Urothelium cell line (cell line): ENCODE measurements at places on chromosomes 11 and 22.

DNA sequence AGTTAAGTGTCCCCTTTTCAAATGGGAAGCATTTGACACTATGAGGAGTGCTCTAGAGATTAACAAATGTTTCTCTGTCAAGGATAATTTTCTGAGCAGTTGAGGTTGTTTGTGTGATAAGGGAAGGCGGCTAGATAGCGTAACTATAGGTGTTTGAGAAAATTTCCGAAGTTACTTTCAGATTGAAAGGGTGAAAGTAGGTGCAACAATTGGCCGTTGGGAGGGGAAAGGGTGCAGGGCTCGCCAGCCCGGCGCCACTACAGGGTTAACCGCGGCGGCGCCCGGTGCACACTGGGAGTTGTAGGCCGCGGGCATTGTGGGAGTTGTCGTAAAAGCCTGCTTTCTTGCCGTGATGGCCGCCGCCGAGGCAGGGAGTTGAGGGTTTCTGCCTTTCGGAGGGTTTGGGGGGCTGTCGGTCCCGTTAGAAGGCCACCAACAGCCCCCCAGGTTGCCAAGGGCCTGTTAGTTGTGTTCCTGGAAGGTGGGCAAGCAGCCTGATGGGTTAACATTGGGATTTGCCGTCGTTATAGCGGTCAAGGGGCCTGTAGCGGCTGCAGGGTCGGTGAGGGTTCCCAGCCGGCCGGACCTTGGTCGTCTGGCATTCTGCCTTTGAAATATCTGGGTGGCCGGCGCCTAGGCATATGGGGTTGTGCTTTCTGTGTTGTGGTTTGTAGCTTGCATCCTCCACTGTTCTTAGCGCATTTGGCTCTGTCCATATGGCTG is 36.5 kb upstream of the HSD17B12 start:
- DNase-seq, result peak; percentile 91

- DNase-seq, result no peak
Observed at GRCh38 chr11:120510406-120511115, 987 bp upstream of the GRIK4 start.

DNA sequence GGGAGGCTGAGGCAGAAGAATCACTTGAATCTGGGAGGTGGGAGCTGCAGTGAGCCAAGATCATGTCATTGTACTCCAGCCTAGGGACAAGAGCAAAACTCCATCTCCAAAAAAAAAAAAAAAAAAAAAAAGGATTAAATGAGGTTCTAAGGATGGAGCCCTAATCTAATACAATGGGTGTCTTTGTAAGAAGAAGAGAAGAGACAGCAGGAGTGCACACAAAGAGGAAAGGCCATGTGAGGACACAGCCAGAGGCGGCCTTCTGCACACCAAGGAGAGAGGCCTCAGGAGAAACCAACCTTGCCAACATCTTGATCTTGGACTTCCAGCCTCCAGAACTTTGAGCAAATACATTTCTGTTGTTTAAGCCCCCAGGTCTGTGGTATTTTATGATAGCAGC is 66.6 kb upstream of the CECR2 start:
- no peak for DNase-seq

- no peak for DNase-seq
Observed at GRCh38 chr11:33258631-33259205, 1.5 kb downstream of the HIPK3 start.

GRCh38 chr11:44017443-44018126 is 30.2 kb upstream of the ACCSL start:
- no peak for DNase-seq

DNA sequence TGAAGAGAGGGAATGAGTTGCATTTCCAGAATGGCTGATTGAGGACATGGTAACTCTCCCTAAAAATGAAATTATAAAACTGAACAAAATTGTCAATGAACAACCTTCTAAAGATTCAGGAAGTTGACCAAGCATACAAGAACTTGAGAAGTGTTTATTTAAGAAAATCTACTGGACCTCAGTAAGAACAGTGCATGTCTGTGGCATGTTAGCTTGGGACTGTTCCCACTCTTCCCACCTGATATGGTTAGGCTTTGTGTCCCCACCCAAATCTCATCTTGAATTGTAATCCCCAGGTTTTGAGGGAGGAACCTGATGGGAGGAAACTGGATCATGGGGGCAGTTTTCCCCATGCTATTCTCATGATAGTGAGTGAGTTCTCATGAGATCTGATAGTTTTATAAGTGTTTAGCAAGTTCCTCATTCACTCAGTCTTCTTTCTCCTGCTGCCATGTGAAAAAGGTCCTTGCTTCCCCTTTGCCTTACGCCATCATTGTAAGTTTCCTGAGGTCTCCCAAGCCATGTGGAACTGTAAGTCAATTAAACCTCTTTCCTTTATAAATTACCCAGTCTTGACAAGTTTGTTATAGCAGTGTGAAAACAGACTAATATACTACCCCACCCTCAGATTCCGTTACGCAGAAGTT is 15.4 kb downstream of the MS4A13 start:
- no peak for DNase-seq

- no peak for DNase-seq
Observed at GRCh38 chr11:78933350-78933749, 358.7 kb upstream of the NARS2 start.

- DNase-seq, result no peak
Observed at GRCh38 chr11:46279126-46280099, 2.0 kb downstream of the CREB3L1 start.

DNA sequence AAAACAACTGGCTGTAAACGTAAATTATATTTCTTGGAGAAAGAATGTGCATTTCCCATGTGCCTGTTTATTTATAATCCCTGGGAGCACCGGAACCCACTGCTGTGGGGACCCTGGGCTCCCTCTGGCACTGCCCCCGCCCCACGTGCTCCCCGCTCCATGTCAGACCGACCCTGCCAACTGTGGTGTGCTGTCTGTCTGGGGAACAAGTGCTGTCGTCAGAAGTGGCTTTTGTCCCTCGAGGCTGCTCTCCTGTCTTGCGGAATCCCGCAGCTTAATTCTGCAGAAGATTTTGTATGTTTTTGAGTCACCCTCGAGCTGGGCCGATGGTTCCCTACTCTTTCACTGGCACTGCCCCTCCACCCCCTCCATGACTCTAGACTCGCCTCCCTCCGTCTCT is 2.4 kb downstream of the LRRC10B start:
- DNase-seq, result no peak

- peak; percentile 94 for DNase-seq
Observed at GRCh38 chr22:38718414-38718813, 12.7 kb downstream of the GTPBP1 start.

DNA sequence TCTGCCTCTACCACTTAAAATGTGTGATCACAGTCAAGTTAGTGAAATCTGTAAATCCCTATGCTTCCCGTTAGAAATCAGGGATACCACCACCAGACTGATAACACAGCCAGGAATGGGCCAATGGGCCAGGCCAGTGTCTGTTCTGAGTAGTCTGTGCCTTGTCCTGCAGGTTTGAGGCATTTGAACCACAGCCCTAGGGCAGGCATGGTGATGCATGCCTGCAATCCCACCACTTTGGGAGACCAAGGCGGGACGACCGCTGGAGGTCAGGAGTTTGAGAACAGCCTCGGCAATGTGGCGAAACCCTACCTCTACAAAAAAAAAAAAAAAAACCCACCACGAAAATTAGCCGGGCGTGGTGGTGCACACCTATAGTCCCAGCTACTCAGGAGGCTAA is 12.1 kb upstream of the AHNAK start:
- DNase-seq, result no peak
